ENCODE measurements at places on chromosomes 5 and 9.

DNA sequence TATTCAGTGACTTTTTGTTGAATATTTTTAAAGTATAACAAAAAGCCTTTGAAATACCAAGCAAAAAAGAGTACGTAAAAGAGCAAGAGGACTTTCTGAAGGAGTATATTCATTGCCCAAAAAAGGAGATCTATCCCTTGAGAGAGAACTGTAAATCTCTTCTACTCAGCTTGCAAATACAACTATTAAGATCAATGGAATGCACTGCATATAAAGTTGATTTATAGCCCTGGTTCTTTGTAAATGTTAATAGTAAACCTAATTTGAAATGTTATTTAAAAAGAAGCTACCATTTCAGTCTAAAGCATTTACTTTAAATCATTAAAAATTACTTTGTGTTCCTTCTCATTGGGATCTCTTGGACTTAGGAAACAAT is 168.1 kb downstream of the PDE4D start:
- DNase-seq: peak; percentile 58

DNA sequence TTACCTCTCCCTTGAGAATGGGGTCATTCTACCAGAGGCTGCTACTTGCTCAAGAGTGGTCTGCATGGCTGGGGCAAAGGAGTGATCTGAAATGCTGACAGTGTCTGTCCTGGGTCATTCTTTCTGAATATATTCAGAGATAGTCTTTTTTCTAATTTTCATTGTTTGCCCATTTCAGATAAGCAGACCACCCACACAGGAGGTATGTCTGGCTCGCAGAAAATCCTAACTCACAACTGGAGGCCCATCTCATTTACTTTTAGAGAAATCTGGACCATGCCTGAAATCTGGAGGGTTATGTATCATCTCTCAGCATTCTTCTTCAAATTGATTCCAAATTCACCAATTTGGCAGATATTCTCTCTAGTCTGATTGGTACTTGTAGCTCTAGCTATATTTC is 227.6 kb downstream of the SEC61B start:
- peak; percentile 31 for DNase-seq

GRCh38 chr5:41893074-41893851 is 10.9 kb upstream of the RIMOC1 start:
- DNase-seq: no peak

GRCh38 chr5:181171782-181172181 is 24.4 kb downstream of the OR2V2 start:
- DNase-seq: no peak

DNA sequence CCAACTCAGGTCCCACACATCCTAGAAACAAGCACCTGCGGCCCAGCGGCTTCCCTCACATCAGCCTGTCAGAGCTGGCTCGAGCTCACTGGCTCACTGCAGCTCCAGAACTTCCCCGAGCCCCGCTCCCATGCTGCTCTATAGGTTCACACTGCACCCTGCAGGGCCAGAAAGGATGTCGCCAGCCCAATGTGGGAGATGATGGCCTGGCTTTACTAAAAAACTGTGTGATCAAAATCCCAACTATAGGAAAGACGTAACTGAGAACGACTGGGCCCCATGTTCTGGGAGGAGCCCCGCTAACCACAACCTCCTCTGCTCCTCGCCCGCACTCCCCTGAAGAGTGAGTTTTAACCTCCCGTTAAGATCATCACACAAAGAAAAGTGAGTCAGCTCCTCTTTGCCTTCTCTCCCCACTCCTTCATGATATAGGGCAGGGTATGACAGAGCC is 4.6 kb downstream of the SURF4 start:
- peak; percentile 42 for DNase-seq

DNA sequence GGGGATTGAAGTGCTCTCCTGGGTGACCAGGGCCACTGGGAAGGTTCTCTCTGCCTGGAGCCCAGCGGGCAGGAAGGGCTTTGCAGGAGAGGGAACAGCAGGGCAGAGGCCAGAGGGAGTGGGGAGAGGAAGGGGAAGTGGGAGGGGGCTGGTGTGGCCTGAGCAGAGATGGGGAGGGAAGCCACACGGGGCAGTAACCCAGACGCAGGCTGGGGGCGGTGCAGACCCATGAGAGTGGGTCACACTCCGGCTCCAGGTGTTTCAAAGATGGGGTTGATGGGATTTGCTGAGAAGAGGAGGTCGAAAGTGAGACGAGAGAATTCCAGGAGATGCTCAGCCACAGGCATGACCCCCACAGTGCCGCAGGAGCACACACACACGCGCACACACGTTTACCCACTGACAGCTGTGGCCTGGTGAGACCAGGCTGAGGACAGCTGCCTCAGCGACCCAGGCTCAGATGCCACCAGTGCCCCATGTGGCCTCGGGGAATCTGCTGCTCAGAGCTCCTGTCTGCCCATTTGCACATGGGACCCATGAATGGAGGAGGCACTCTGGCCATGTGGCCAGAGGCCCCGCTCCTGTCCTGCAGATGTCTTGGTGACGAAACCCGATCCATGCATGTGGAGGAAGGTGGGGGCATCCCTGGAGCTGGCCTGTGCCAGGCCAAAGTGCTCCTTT is 32.7 kb upstream of the FCN2 start:
- DNase-seq: no peak

DNA sequence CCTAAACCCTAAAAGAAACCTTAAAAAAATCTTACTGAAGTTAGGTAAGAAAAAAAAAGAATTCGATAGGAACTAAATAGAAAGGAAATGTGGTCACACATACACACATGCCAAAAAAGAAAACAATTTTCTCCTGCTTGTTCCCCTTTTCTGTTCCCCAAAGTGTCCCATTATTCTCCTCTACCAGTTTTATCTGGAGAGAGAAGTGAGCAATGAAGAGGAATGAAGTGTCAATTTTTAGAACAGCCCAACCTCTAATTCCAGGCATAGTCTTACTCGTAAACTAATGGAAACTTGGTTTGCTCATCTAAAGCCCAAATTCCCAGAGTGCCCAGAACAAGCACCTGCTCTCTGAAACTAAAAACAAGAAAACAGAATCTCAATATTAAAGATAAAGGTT is 26.1 kb downstream of the AP3B1 start:
- no peak for DNase-seq

DNA sequence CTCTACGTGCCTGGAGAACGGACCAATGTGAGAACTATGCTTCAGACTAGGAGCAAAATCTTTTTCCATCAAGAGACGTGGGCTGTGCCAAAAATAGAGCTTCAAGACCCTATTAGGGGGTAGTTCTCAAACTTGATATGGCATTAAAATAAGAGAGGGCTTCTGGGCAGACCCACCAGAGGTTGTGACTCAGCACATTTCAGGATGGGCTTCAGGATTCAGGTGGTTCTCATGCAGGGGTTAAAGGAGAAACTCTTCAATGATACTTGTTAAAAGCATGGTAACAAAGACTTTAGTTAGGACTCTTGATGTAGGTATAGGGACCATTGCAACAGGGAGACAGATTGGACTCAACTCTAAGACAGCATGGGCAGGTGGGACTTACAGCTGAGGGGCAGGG is 195.5 kb downstream of the RGS3 start:
- no peak for DNase-seq

GRCh38 chr5:116068028-116068632 is 16.7 kb upstream of the COMMD10 start:
- peak; percentile 53 for DNase-seq

GRCh38 chr9:85516976-85517637 is 224.6 kb downstream of the AGTPBP1 start:
- no peak for DNase-seq

All from fibroblast of skin of right biceps (primary cell).